Breast epithelium (tissue), 4 donors: ENCODE measurements at places on chromosomes 2 and 18. TPM values are rescaled to one million over a fixed set of nuclear protein-coding genes. Genes with fewer than 3 reads are reported as not detected.

- no peak for DNase-seq
Observed at GRCh38 chr2:238152771-238153688, 5.7 kb upstream of the ERFE start.

- no peak for DNase-seq
Observed at GRCh38 chr2:62209427-62209991, 13.6 kb downstream of the B3GNT2 start.

GRCh38 chr2:4604767-4605166 lies 901.4 kb downstream of the DCDC2C start:
- no peak for DNase-seq

GRCh38 chr2:101357376-101357775 lies 29.9 kb downstream of the CREG2 start:
- no peak for DNase-seq

LOXL3 gene
- total RNA-seq: 6.6 TPM

DNA sequence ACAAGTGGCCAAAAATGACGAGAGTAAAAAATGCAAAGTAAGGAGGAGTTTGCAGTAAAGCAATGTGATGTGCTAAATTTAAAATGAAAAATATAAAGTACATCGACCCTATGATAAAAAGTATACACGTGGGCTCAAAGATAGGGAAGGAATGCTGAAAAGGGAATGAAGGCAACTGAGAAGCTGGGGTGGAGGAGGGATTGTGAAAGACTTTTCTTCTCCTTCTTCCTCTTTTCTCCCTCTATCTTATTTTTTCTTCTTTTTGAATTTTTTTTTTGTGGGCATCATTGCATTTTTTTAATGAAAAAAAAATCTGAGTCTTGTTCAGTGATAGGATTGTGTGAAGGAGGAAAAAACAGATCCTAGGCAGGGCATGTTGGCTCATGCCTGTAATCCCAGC lies 57.6 kb upstream of the STK17B start:
- DNase-seq: no peak

CEP192 gene
- 19.8 TPM for total RNA-seq

AQP12B gene
- total RNA-seq: not detected

PLB1 gene
- 5.6 TPM for total RNA-seq

DNA sequence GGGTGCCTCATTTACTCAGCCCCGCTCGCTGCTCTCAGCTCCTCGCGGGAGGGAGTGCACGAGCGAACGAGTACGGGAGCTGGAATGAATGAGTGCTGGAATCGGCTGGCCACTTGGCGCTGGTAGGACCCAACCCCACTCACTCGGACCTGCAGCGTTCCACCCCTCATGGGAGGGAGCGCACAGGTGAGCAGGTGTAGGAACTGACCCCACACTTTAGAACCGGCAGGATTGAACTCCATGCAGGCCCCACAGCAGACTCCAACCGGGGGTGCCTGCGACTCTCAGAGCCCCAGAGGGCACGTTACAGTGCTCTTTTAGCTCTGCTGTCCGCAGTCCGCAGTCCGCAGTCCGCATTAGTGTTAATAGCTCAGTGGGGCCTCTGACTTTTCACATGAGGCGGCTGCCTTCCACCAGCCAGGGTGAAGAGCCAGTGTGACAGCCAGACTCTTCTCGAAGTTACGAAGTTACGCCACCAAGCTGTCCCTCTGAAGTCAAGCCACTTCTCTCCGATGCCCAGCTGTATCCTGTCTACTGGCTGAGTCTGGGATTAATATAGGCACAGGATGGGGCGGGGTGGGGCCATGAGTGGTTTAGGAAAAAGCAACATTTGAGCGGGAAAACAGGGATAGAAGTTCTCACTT lies 102.7 kb upstream of the ARHGAP15 start:
- DNase-seq: no peak

NGEF gene
- total RNA-seq: 1.6 TPM

DNA sequence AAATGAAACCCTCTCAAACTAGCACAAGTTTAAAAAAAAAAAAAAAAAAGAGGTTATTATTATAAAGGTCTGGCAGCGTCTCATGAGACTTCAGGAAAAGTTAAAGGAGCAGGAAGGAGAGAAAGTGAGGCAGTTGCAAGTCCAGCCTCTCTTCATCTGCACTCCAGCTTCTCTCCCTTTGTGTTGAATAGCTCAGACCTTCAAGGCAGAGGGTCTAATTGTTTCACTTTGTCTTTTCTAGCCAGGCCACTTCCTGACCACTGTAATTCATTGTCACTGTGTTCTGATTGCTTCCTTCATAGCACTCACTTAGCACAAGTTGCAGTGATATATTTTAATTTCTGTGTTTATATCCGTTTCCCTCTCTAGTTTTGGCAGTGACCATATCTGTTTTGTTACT lies 99.9 kb downstream of the SPATS2L start:
- no peak for DNase-seq

DNA sequence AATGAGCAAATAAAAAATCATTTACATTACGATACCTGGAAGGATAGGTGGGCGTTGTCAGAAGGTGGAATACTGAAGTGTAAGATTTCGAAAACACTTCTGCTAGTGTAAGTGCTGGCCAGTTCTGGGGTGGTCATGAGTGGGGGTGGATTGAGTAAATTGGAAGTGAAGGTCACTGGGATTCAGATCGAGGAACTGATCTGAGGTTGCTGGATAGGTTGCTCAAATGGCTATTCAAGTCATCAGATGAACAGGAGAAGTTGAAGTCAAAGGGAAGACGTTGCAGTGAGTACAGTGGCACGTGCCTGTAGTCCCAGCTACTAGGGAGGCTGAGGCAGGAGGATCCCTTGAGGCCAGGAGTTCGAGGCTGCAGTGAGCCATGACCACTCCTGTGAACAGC lies 95.7 kb downstream of the MALT1 start:
- DNase-seq: no peak

DNA sequence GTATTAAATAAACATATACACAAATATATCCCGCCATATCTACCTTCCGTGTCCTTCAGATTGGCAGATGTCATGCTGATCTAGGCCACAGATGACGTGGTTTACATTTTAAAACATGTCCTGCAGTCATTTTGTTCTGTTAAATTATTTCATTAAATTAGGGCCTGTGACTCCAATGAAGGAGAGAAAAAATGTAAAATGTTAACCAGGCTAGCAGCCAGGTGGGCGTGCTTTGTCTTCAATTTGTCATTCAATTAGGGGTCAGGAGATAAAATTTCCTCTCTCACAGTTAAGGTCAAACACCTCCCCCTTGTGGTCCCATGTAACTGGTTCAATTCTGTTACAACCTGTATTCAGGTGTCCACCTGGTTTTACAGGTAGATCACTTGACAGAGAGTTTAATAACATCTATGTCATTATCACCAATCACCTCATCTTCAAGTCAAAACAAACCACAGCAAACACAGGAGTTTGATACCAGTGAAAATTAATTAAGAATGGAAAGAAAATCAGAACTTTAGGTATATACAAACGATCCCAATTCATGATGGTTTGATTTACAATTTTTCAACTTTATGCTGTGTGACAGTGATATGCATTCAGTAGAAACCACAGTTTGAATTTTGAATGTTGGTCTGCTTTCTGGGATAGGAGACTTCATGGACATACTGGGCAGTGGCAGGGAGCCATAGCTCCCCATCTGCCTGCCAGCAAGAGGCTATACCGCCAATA lies 339.4 kb downstream of the CMPK2 start:
- DNase-seq: no peak

DNA sequence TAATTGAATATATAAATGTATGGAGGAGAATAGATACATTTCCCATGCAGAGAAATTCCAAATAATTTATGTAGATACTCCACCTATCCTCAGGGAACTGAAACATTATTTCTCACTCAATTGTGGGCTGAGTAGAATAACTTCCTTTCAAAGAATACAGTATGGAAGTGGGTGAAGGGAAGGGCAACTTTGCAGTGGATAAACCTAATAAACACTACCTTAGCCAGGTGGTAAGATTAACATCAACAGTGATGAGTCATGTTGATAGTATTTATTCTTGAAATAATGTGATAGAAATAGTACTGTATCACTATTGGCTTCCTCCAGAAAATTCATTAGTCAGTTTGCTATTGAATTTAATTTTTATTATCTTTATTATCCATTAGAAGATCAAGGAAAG lies 716.4 kb upstream of the CHAC2 start:
- DNase-seq: no peak

GRCh38 chr2:128284841-128285240 lies 33.8 kb downstream of the HS6ST1 start:
- DNase-seq: no peak

DNA sequence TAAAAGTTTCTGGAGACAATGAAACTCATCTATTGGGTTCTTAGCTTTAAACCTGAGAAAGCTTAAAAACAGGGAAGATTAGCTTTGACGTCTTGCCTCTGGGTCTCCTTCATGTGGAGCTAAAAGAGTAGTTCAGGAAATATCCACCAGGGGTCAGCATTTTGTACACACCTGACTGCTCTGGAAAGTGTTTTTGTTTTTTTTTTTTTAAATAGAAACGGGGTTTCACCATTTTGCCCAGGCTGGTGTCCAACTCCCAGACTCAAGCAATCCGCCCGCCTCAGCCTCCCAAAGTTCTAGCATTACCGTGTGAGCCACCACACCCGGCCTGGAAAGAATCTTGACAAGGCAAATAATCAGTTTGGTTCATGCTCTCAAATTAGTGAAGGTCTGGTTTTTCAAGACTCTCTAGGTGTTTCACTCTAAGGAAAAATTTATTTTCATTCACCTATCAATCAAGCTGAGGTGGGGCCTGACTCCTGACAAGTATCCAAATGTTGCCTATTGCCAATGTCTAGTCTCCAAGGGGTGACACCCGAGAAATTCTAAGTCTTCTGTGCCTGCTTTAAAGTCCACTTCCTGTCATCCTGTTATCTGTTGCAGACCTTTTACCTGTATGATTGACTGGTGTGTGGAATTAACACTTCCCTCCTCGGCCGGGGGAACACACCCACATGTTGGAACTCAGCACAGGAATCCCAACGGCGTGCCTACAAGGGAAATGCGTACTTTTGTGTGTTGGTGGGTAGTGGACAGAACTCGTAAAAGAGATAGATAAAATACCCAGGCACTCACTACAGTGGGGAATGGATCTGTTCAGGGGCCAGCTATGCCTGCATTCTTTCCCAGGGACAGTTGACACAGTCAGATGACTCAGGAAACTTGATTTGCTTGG lies 11.3 kb downstream of the IL1RN start:
- no peak for DNase-seq

ALKAL2 gene
- total RNA-seq: 16.1 TPM

ACMSD gene
- total RNA-seq: not detected

GRCh38 chr2:206562375-206562774 lies 79.9 kb upstream of the FAM237A start:
- DNase-seq: no peak

DNA sequence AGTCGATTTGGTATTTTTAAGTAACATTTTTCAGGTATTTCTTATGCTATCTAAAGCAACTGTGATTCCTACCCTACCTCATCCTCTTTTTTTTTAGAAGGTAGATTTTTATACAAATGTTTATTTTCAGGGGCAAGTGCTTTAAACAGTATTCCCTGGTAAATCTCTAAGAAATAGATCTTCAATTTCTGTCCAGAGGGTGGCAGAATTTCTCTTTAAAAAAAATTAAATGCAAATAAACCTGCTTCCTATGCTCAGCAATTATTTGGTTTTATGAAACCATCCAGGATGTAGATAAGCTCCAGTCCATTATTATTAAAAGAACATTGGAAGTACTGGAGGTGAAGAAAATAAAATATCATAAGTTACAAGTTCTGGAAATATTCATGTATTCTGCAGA lies 191.9 kb downstream of the MYO3B start:
- DNase-seq: no peak

DNA sequence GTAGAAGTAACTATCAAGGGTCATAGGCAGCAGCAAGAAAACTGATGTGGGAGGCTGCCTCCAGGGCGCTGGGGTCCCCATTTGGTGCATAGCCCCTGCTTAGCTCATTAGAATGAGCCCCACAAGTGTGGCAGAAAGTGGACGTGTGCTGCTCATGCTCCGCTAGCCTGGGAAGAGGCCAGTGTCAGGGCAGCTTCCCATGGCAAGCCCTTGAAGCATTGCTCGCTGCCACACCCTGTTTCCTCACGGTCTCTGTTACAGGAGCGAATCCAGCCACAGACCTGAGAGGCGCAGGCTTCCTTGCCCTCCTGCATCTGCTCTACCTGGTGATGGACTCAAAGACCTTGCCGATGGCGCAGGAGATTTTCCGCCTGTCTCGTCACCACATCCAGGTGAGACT lies 22.5 kb downstream of the ELMOD3 start:
- no peak for DNase-seq
